ENCODE measurements at places on chromosomes 11 and 22. TPM values are rescaled to one million over a fixed set of nuclear protein-coding genes. Genes with fewer than 3 reads are reported as not detected.

Gene SLC22A25
- not detected for total RNA-seq

Gene OR52I2
- total RNA-seq: not detected

Gene PYGM
- 0.26 TPM for total RNA-seq

Gene LINC01488
- total RNA-seq: not detected

Gene SMC1B
- total RNA-seq: not detected

Gene NRIP3
- total RNA-seq: 4.1 TPM

Gene OR6A2
- under 0.01 TPM for total RNA-seq

Gene NFAM1
- total RNA-seq: not detected

GRCh38 chr11:15667127-15667725 is 552.5 kb downstream of the INSC start:
- H3K27ac ChIP-seq: no peak overlapping the region
- no peaks in the 10 kb centered on the region for H3K36me3 ChIP-seq
- no peak overlapping the region for H3K4me3 ChIP-seq
- DNase-seq: peak; percentile 31

GRCh38 chr11:71129624-71130023 is 122.8 kb downstream of the SHANK2 start:
- no peaks in the 10 kb centered on the region for H3K36me3 ChIP-seq
- no peak overlapping the region for H3K4me3 ChIP-seq
- no peaks in the 10 kb centered on the region for H3K4me1 ChIP-seq
- no peak overlapping the region for H3K27ac ChIP-seq

DNA sequence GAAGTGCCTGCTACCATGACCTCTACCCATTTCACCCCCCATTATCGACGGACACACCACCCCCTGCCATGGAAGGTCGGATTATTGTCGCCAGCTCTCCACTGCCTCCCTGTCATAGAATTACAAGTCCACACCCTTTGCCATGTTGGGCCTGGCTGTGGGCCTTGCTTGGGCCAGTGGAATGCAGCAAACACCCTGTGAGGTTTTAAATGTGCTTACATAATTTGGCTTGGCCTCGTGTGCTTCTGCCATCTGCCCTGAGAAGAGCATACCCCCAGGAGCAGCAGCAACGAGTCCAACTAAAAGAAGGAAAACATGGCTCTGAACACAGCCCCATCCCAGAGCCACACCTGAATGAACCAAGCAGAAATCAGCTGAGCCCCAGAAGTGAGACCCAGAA is 94.1 kb upstream of the PRDM11 start:
- H3K4me3 ChIP-seq: no peak overlapping the region
- no peak overlapping the region for H3K27ac ChIP-seq
- DNase-seq: no peak
- no peaks in the 10 kb centered on the region for H3K36me3 ChIP-seq
- H3K4me1 ChIP-seq: no peaks in the 10 kb centered on the region
- no peaks in the 10 kb centered on the region for H3K27me3 ChIP-seq

GRCh38 chr11:119626871-119627270 is 102.1 kb downstream of the NECTIN1 start:
- no peak overlapping the region for H3K4me3 ChIP-seq
- H3K36me3 ChIP-seq: no peaks in the 10 kb centered on the region
- no peak for DNase-seq

GRCh38 chr11:102972853-102973252 is 17.3 kb upstream of the MMP13 start:
- DNase-seq: no peak
- H3K27ac ChIP-seq: no peak overlapping the region
- H3K27me3 ChIP-seq: no peaks in the 10 kb centered on the region
- peaks cover 3% of the 10 kb centered on the region for H3K4me1 ChIP-seq
- H3K36me3 ChIP-seq: no peaks in the 10 kb centered on the region

- no peak overlapping the region for H3K27ac ChIP-seq
- no peak overlapping the region for H3K4me3 ChIP-seq
These were observed 65.7 kb upstream of the NAV2 start for GRCh38 chr11:19646921-19647320.

DNA sequence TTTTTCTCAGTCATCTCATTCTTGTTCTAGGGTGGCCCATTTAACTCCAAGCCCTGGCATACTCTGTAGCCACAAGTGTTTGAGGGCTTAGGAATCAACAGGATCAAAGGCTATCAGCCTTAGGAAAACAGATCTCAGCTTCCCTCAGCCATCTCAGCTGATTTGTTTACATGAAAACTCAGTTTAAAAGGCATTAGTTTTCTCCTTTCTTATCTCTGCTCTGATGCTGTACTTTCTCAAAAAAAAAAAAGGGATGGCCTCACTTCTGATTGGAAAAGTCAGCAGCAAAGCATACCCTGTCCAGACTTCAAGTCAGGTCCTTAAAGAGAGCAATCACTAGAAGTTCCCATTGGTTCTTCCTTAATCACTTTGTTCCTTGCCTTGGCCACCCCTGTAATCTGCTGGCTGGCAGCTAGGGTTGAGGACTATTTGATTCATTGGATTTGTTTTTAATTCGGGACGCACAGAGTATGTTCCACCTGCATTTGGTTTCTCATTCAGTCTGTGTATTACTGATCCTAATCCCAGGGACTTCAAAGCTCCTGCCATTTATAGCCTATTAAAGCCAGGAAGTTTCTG is 102.8 kb downstream of the EXT2 start:
- no peak overlapping the region for H3K27ac ChIP-seq
- no peaks in the 10 kb centered on the region for H3K27me3 ChIP-seq
- no peak overlapping the region for H3K4me3 ChIP-seq
- no peaks in the 10 kb centered on the region for H3K4me1 ChIP-seq
- DNase-seq: no peak

DNA sequence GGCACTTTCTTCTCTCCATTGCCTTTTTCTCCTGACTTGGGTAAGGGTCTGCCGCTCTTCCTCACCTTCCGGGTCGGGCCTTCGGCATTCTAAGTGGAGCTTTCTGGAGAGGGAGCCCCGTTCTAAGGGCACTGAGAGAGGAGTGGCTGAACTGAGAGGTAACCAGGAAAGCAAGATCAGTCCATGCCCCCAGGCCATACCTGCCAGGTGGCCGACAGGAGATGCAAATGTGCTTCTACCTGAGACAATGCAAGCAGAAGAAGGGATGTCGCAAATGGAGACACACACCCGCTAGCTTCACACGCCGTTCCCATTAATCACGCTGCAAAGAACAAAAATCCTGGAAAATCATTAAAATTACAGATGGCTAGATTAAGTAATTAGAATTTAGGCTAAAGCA is 156.4 kb upstream of the TBCEL start:
- no peaks in the 10 kb centered on the region for H3K27me3 ChIP-seq
- no peak overlapping the region for H3K4me3 ChIP-seq
- H3K36me3 ChIP-seq: no peaks in the 10 kb centered on the region
- H3K4me1 ChIP-seq: no peaks in the 10 kb centered on the region

DNA sequence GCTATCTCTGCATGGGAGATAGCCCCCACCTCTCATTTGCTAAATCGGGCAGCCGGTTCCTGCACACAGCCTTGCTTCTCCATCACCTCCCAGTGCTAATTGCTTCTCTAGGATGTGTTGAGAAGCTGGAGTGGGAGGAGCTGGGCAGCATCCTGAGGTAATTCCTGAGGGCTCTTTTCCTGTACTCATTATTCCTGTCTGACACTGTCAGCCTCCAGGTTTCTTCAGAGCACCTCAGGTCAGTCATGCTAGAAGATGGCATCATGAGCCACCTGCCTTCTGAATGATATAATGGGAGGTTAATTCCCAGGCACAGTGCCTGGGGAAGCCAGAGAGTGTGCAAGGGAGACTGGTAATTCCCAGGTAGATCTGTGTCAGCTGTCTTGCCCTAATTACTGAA is 133.0 kb downstream of the RAB38 start:
- no peak overlapping the region for H3K4me3 ChIP-seq
- no peaks in the 10 kb centered on the region for H3K36me3 ChIP-seq
- no peak overlapping the region for H3K27ac ChIP-seq
- no peaks in the 10 kb centered on the region for H3K4me1 ChIP-seq
- no peak for DNase-seq

DNA sequence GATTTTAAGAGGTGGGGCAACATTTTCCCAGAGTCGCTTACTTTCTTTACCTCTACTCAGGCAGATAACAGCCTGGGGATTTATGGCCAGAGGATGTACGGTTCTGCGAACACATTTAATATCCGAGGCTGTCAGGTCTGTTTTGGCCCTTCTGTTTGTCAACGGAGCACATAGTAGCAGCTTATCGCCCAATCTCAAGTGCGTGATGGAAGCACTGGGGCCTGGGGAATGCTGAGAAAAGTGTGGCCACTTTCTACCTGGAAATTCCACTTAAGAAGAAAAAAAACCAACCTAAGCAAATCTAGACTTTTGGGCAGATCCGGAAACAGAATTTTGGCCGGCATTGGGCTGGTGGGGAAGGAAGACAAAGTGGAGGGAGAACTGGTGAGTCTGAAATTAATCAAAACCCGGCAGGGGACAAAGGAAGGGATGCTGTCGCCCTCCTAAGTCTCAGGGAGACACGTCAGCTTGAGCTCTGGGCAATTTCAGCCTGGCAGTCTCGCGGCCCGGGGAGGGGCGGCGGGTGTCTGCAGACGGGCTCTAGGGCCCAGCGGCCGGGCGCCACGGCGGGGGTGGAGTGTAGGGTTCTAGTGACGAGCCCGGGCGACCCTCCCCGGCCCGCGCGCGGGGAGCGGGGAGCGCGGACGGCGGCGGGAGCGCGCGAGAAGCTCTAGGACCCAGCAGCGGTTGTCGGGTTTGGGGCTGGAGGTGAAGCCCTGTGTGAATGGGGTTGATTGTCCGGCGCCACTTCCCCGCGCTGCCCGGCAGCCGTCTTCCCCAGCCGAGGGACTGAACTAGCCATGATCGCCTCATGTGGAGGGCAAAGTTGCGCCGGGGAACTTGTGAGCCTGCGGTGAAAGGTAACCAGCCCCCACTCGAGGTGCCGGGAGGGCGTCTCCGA is at the start of gene AMOTL1:
AMOTL1 (plus strand) TSS at position 656 of the 901 bp plus-strand sequence; CDS start at position 812, 156 bp downstream.
- DNase-seq: peak; percentile 82
- H3K4me3 ChIP-seq: peak within 1 kb of the TSS; percentile 85
- H3K27me3 ChIP-seq: no peaks in the 10 kb centered on the region
- H3K36me3 ChIP-seq: no peaks in the 10 kb centered on the region
- H3K27ac ChIP-seq: peak within 1 kb of the TSS; percentile 60

DNA sequence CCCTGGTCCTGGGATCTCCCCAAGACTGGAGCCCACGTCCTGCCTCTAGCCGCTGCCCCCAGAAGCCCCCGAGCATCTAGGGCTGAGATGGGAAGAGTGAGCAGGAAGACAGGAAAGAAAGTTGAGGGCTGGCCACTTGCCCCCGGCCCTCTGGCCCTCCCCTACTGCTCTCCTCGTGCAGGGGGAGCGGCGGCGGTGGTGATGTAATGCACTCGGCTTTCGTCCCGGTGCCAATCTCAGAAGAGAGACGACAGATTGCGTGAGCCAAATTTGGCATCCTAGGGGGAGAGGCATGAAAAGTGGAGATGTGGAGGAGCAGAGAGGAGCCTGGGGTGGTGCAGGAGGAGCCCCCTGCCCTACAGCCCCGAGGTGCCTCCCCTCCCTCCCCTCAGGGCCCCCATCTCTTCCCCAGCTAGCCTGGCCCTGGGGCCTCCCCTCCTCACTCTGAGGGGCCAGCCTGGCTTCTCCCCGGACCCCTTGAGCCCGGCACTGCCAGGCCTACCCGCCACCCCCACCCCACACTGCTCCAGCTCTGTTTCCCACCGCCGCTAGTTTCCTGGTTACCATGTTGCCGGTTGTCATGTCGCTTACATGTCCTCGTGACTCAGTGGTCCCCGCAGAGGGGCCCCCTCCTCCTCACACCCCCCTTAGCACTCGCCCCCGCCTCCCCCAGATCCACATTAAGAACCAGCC is 2.5 kb downstream of the KCNJ4 start:
- peaks cover 48% of the 10 kb centered on the region for H3K27me3 ChIP-seq
- H3K4me3 ChIP-seq: no peak overlapping the region
- peak; percentile 35 for DNase-seq
- no peak overlapping the region for H3K27ac ChIP-seq
- no peaks in the 10 kb centered on the region for H3K36me3 ChIP-seq

- H3K36me3 ChIP-seq: no peaks in the 10 kb centered on the region
- H3K4me3 ChIP-seq: no peak overlapping the region
- no peaks in the 10 kb centered on the region for H3K27me3 ChIP-seq
- H3K27ac ChIP-seq: no peak overlapping the region
- DNase-seq: no peak
These were observed 10.1 kb upstream of the SCN2B start for GRCh38 chr11:118186346-118187107.

- no peaks in the 10 kb centered on the region for H3K4me1 ChIP-seq
- H3K4me3 ChIP-seq: no peak overlapping the region
- no peak overlapping the region for H3K27ac ChIP-seq
- H3K27me3 ChIP-seq: peaks cover 5% of the 10 kb centered on the region
- H3K36me3 ChIP-seq: no peaks in the 10 kb centered on the region
- DNase-seq: no peak
These were observed 23.8 kb downstream of the FLRT1 start for GRCh38 chr11:64059339-64060140.

DNA sequence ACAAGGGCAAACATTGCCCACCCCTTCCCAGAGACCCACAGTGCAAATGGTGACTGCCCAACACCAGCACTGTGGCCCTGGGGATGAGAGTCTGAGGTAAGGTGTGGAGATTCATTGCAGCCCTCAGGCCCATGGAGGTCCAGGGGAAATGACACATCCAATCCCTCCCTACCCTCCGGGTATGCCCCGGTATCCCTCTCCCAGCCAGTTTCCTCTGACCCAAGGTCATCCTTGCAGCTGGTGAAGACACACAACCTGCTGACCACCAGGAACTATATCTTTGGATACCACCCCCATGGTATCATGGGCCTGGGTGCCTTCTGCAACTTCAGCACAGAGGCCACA is 18.9 kb upstream of the UVRAG start:
- no peak overlapping the region for H3K27ac ChIP-seq
- no peak overlapping the region for H3K4me3 ChIP-seq
- H3K27me3 ChIP-seq: peaks cover 5% of the 10 kb centered on the region
- no peaks in the 10 kb centered on the region for H3K36me3 ChIP-seq
- no peak for DNase-seq
- no peaks in the 10 kb centered on the region for H3K4me1 ChIP-seq

DNA sequence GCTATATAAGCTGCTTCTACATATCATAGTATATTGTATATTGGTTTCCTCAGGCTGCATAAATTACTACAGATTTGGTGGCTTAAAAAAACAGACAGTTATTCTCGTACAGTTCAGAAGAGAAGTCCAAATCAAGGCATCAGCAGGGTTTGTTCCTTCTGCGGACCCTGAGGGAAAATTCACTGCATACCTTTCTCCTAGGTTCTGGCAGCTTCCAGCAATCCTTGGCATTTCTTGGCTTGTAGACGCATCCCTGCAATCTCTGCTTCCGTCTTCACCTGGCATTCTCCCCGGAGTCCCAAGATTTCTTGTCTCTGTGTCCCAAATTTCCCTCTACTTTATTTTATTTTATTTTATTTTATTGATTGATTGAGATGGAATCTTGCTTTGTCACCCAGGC is 142.8 kb downstream of the COMMD9 start:
- peak; percentile 43 for DNase-seq
- H3K4me1 ChIP-seq: peaks cover 14% of the 10 kb centered on the region
- H3K36me3 ChIP-seq: no peaks in the 10 kb centered on the region
- H3K27me3 ChIP-seq: no peaks in the 10 kb centered on the region

DNA sequence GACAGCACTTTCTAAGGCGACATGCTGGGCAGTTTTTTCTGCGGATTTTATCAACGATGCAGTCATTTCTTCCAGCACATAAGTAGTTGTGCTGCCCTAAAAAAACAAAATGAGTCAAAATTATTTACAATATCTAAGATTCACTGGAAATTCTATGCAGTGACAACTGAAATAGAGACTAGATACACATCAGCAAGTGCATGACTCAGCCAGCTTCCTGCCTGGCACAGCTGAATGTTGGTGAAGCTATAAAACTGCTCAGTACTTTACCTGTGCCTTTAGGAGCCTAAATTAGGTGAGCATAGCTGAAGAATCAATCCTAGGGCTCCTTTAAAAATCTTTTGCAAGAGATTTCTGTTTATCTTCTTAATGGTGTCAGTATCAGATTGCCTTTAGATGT is 37.8 kb downstream of the PGR start:
- H3K36me3 ChIP-seq: no peaks in the 10 kb centered on the region
- no peak overlapping the region for H3K27ac ChIP-seq
- no peaks in the 10 kb centered on the region for H3K4me1 ChIP-seq
- DNase-seq: no peak
- H3K27me3 ChIP-seq: no peaks in the 10 kb centered on the region

Measured in fibroblast of lung (primary cell).